Activated CD4-positive, CD25-positive, alpha-beta regulatory T cell (primary cell): ENCODE measurements at places on chromosomes 1 and 21.

DNA sequence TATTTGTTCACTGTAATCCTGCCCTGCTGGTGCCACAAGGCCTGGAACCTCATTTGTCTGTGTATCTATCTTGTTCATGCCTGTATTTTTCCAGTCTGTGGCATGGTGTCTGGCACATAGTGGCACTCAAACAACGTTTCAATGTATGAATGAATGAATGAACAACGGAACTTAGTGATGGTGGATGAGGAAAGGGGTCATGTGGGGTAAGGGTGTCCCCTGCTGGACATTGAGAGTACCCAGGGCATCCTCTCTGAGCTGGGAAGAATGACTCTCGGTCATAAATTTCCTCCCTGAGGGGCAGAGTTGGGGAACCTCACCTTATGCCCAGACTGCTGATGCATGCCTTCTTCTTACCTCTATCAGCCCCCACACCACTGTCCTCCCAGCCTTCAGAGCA lies 18.9 kb upstream of the ZNF683 start:
- DNase-seq: no peak

DNA sequence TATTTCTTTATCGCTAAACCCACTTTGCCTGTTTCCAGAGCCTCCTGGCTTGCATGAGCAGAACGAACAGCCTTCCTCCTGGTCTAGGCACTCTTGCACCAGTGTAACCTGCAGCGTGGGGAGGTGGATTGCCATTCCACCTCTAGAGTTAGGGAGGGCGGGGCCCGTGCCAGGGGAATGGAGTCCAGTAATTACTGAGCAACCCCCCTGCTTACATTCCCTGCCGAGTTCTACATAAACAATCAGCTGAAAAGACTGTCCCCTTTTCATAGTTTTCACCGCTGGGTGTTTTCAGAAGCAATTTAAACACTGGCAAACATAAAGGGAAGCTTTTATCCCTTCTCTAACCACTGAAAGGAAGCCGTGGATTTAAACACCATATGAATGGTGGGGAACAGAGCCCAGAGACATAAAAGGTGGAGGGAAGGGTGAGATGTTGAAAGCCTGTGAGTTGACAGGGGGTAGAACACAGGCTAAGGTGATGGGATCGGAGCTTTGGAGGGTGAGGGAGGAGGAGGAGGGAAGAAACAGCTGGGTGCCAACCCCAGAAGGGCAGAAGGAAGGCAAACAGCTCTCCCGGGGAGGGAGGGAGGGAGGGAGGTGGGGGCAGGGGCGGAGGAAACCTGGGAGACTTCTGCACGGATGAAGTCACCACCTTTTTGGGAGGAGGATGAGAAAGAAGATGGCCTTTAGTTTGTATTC lies 68.0 kb upstream of the WDR26 start:
- DNase-seq: no peak

GRCh38 chr1:201543871-201544642 lies 5.1 kb downstream of the NAV1 start:
- no peak for DNase-seq

DNA sequence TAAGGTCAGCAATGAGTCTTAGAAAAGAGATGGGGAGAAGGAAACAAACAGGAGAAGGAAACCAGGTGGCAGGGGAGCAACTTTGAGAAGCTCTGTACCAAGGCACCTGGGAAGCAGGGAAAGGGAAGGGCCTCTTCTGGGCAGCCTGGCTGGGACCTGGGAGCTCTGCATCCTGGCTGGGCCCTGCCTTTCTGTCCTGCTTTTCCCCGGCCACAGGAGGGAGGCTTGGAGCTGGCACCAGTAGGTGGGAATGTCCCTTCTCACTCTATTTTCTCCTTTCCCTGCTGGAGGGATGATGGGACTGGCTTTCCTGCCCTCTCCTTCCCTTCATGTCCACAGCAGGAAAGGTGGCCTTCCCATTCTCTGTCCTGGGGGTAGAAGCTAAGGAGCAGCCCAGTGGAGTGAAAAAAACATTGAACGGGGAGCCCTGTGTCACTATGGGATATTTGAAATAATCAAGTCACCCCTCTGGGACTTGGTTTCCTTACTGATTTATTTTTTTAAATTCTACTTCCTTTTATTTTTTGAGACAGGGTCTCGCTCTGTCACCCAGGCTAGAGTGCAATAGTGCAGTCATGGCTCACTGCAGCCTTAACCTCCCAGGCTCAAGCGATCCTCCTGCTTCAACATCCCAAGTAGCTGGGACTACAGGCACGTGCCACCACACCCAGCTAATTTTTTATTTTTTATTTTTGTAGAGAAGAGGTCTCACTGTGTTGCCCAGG lies 5.1 kb upstream of the NES start:
- DNase-seq: no peak

GRCh38 chr1:17276568-17276967 lies 27.7 kb downstream of the PADI3 start:
- no peak for DNase-seq

DNA sequence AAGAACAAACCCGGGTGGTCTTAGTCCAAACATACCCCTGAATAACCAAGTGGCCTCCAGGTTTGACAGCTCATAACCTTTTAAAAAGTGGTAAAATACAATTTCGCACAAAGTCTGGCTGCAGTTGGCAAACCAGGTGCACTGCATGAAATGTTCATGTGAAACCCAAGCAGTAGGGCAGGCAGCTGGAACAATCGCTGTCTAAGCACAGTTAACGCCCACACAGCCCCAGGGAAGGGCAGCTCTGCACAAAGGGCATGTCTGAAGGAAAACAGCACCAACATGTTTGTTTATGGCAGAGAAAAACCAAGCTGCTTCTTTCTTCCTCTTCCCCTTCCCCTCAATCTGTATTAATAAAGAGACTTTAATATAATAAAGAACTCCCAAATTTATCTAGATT lies 49.5 kb downstream of the KIAA1614 start:
- no peak for DNase-seq

GRCh38 chr1:56578963-56579875 lies at the start of gene PLPP3:
Gene PLPP3, minus strand, starts transcription at chr1:56579563. Its CDS starts 547 bp downstream, at chr1:56579016.
- DNase-seq: no peak

DNA sequence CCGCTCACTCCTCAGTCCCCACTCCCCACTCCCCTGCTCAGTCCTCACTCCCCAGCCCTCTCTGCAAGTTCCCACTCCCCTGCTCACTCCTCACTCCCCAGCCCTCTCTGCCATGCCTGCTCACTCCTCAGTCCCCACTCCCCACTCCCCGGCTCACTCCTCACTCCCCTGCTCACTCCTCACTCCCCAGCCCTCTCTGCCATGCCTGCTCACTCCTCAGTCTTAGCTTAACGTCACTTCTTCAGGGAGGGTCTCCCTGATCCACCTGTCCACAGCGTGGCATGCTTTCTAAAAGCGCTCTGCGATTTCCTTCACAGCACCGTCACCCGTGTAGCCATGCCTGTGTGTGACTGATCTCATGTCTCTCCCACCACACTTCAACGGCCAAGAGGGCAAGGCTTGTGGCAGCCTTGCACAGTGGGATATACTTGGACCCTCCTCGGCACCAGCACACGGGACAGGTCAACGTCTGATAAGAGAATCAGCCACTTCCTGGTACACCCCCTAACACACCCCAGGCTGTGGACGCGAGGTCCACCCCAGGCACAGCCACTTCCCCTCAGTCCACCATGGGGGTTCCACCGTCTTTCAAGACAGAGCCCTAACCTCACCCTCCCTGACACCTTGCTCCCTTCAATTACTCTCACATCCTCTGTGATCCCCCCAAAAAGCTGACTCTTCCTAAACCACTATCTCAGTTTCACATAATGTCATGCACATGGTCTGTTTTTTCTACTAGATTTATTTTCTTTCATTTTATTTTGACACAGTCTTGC lies 14.0 kb downstream of the PRDM15 start:
- DNase-seq: no peak

GRCh38 chr1:208686592-208686991 lies 442.4 kb upstream of the PLXNA2 start:
- no peak for DNase-seq

- DNase-seq: peak; percentile 47
Measured at GRCh38 chr1:15975358-15975804, 520 bp downstream of the ZBTB17 start.

DNA sequence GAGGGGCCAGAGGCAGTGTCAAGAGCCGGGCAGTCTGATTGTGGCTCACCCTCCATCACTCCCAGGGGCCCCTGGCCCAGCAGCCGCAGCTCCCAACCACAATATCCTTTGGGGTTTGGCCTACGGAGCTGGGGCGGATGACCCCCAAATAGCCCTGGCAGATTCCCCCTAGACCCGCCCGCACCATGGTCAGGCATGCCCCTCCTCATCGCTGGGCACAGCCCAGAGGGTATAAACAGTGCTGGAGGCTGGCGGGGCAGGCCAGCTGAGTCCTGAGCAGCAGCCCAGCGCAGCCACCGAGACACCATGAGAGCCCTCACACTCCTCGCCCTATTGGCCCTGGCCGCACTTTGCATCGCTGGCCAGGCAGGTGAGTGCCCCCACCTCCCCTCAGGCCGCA lies at the start of gene BGLAP:
Gene BGLAP (plus strand): TSS at position 259 of the 400 bp plus-strand sequence. CDS start 48 bp downstream, at position 307.
- no peak for DNase-seq

- no peak for DNase-seq
Measured at GRCh38 chr1:74824497-74825107, 91.7 kb downstream of the TYW3 start.

DNA sequence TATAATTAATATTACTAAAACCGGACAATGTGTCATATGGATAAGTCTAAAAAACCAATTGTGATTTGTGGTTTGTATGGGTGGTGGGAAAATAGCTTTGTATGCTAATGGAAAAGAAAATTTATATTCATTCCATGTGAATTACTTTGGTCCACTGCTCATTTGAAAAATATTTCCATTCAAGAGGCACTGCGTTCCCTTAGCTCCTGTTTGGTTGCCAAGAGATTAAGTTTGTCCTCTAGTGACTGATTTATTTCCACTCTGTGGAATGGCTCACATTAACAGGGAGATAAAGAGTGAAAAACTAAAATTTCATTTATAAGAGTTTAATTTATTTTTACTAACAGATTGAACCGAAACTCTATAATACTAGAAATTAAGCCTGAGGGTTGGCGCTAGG lies 744.1 kb upstream of the CHRM3 start:
- DNase-seq: no peak

DNA sequence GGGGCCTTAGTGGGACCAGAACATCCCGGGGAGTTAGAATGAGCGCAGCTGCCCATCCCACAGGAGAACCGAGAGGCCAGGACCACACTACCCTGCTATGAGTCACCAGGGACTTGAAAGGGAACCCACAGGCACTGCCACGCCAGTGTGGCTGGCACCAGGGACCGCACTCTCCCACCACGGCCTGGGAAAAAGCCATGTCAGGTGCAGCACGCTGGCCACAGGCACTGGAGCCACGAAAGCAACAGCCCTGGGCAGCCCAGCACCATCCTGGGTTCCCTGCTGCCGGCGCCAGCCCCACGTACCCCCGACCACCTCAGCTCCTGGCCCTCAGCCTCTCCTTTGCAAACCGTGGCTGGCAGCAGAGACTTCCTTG lies 14.1 kb upstream of the TMEM240 start:
- no peak for DNase-seq

GRCh38 chr21:46184625-46185555 lies 631 bp upstream of the SPATC1L start:
- peak; percentile 61 for DNase-seq

DNA sequence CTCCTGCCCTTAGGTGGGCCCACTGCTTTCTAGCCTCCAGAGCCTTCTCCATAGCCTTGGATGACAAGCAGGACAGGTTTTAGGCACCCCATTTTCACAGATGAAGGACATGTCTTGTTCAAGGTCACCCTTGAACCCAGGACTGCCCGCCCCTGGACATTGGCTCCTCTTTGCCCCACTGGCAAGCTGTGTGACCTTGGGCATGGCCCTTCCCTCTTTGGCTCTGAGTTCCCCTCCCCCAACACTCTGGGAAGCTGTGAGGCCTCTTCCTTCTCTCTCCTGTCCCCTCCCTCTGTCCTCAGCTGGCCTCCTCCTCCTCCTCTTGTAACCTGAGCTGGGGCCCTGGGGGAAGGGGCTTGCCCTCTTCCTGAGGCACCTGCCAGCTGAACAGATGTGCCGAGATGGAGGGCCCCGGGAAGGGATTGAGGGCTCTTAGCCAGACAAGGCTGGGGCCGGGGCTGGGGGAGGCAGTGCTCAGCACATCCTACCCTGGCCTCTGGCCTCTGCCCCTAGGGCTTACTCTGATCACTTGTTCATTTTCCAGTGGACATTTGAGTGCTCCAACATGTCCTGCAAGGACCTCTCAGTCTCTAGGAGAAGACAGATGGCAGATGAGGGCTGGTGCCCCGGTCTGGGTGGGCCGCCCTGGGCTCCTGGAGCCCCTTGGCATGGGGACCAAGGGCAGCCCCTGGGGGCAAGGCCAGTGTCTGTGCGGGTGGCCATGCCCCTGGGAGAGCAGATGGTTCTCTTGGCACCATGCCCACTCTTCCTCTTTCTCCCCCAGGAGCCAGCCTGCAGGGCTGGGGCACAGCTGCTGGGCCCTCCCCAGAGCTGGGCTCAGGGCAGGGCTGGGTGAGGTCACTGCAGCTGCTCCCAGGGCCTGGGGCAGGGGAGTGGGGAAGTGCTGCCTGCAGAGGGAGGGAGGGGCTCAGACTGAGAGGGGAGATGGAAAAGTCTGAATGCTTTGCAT lies 10.7 kb downstream of the FOXO6 start:
- DNase-seq: no peak

DNA sequence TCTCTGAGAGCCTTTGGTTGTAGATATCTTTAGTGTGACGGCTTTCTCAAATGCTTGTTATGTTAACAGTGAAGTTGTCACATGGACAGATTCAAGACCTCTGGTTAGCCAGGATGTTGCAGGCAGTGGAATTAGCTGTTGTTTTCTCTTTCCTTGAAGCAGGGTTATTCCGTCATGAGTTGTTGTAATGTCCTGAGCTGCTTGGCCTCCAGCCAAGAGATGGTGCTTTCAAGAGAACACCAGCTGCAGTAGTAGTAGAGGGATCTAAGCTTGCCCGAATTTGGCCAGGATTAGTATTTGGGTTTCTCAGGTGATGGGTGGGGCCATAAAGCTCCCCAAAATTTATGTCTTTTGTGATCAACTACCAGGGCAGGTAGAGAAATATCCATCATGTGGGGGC lies 13.4 kb downstream of the KCNE1 start:
- no peak for DNase-seq

- DNase-seq: no peak
Measured at GRCh38 chr1:233364695-233365539, 37.4 kb downstream of the MAP3K21 start.

DNA sequence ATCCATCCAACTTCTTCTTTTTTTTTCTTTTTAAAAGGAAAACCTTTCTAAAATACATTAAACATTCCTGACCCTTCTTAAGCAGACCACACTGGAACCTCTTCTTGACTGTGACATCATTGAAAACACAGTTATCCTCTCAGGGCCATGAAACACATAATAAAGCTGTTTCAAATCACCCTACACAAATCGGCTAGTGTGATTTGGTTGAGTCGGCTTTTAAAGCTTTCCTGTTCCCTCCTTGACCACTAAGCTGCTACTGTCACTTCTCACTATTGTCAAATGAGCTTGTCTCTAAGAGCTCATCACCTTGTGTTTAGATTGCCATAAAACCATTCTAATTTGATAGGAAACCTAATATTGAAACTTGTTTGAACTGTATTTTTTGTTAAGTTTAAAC lies 5.9 kb downstream of the USP24 start:
- no peak for DNase-seq

DNA sequence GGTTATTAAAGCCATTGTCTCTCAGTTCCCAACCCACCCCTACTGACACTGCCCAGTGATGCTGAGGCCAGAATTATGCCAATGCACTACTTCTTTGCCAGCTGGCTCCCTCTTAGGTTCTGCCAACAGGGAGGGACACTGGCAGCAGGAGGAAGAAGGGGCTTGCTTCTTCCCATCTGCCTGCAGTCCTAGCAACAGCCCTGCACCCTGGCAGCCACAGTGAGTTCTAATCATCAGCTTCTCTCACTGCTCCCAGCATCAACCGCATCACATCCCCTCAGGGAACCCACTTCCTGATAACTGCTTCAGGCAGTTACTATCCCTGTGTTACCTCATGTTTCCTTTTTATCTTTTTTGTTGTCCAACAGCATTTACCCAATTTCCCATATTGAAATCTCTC lies 86.2 kb downstream of the UBR4 start:
- DNase-seq: no peak
